ENCODE measurements at places on chromosomes 6 and 20.
A peak's percentile ranks its signal among the peaks of the same experiment; 100 is the strongest.

DNA sequence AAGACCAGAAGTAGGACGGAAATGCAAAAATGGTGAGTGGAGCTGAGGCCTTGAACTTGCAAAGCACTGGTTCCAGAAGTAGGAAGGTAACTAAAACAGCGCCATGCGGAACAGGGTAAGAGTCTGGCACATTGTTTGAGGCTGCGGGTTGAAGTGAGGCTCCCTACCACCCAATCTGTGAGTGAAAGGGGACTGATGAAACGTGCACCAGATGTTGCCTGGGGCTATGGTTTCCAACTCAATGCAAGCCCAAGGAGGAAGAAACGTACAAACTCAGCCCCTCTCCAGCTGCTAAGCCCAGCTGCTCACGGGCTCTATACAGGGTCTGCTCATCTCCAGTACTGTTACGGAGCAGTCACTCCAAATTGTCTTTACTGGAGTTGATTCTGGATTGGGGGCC lies 68.7 kb upstream of the KCNK16 start:
- ATAC-seq: no peak

DNA sequence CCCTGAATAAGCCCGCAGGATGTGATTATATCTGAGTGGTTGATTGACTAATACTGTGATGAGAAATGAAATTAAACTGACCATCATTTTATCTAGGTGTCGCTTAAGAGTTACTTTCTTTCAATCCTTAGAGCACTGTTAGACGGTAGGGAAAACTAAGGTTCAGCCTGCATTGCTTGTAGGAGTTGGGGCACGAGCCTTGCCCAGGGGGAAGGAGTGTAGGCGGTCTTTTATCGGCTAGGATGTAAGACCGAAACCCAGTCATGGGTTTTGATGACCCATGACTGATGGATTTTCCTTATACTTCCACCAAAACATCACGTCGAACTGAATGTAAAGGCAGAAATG lies 392 bp upstream of the TASP1 start:
- ATAC-seq: no peak

- peak; percentile 96 for ATAC-seq
Measured at GRCh38 chr6:37353761-37354525, at the start of gene RNF8. RNF8 (plus strand) TSS chr6:37353983; CDS start chr6:37354165, 182 bp downstream.

GRCh38 chr6:35919085-35919826 lies 1.6 kb downstream of the SRPK1 start:
- ATAC-seq: peak; percentile 25

DNA sequence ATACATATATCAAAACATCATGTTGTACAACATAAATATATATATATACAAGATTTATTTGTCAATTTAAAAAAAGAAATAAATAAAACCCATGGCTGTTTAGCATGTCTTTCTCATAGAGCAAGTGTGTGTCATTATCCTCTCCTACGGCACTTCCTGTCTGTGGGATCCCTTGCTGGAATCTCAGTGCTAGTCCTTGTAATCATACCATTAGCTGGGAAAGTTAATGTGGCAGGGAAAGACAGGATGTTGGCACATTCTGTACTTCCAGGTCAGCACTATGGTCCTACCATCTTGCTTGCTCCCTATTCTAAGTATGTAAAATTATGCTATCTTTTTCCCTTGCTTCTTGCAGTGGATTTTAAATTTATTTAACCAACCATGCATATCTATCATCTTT lies 9.5 kb upstream of the SLC17A3 start:
- ATAC-seq: no peak

Data from activated CD4-positive, CD25-positive, alpha-beta regulatory T cell treated with anti-CD3 and anti-CD28 coated beads, Interleukin-2, amount 50 U/mL, for 24 hours (primary cell).